ENCODE measurements at places on chromosomes 16 and 17. TPM values are rescaled to one million over a fixed set of nuclear protein-coding genes. Genes with fewer than 3 reads are reported as not detected.

GRCh38 chr16:84314373-84314772 is 19.7 kb downstream of the WFDC1 start:
- no peaks in the 10 kb centered on the region for H3K4me1 ChIP-seq
- no peak overlapping the region for H3K27ac ChIP-seq
- no peak overlapping the region for H3K4me3 ChIP-seq
- DNase-seq = no peak
- H3K36me3 ChIP-seq = no peaks in the 10 kb centered on the region

The GFAP gene
- not detected for total RNA-seq

DNA sequence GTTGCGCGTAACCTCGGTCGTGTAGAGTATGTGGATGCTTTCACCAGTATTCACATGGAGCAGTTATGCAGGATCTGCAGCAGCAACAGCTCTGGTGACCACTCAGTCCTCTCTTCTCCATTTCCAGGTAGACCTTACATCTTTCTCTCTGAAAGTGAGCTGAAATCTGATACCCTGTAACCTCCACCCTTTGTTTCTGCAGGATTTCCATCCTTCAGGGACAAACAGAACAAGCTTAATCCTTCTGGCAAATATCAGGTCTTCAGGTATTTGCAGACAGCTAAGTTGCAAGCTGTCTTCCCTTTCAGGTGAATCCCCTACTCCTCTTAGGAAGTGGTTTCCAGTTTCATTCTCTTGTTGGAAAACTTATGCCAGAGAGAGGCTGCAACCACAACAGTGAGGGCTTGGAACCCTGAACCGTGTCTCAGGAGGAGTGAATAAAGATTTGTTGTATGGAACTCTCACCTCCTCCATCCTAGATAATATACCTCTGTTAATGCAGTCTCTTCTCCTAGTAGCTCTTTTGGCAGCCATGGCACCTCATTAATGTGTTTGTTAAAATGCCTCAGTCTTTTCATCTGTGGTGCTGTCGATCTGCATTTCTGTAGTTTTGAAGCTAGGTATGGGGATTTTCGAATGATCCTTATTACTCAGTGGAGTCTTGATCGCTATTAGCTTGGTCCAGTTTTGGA is 172.5 kb downstream of the PRKCA start:
- no peaks in the 10 kb centered on the region for H3K4me1 ChIP-seq
- no peaks in the 10 kb centered on the region for H3K27me3 ChIP-seq
- H3K27ac ChIP-seq = no peak overlapping the region
- H3K4me3 ChIP-seq = no peak overlapping the region
- no peaks in the 10 kb centered on the region for H3K36me3 ChIP-seq

DNA sequence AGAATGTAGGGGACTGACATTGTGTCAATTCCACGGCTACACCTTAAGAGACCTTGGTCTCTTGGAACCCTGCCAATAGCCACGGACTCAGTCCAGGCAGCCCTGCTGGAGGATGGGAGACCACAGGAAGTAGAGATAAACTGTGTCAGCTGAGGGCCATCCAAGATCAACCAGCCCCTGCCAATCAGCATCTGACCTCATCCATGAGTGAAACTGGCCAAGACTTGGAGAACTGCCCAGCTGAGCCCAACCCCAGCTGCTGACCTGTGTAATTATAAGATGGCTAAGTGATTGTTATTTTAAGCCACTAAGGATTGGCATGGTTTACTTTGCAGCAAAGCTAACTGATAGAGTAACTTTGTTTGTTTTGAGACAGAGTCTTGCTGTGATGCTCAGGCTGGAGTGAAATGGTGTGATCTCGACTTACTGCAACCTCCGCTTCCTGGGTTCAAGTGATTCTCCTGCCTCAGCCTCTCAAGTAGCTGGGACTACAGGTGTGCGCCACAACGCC is 13.3 kb upstream of the YWHAE start:
- H3K36me3 ChIP-seq = no peaks in the 10 kb centered on the region
- H3K27me3 ChIP-seq = no peaks in the 10 kb centered on the region
- no peak overlapping the region for H3K27ac ChIP-seq
- peak; percentile 38 for DNase-seq

The ASGR1 gene
- 0.47 TPM for total RNA-seq

- no peaks in the 10 kb centered on the region for H3K36me3 ChIP-seq
- no peak for DNase-seq
- H3K4me3 ChIP-seq = no peak overlapping the region
- peaks cover 4% of the 10 kb centered on the region for H3K4me1 ChIP-seq
- no peaks in the 10 kb centered on the region for H3K27me3 ChIP-seq
Observed at GRCh38 chr16:68091380-68092261, 6.5 kb downstream of the NFATC3 start.

- no peak overlapping the region for H3K4me3 ChIP-seq
- no peak for DNase-seq
- H3K27ac ChIP-seq = no peak overlapping the region
- no peaks in the 10 kb centered on the region for H3K27me3 ChIP-seq
Observed at GRCh38 chr16:48105976-48106375, 49.8 kb downstream of the ABCC12 start.

GRCh38 chr17:78664476-78665386 is 87.5 kb upstream of the DNAH17 start:
- no peaks in the 10 kb centered on the region for H3K4me1 ChIP-seq
- DNase-seq = no peak
- no peak overlapping the region for H3K27ac ChIP-seq
- no peaks in the 10 kb centered on the region for H3K27me3 ChIP-seq

The LLGL1 gene
- 13.1 TPM for total RNA-seq

GRCh38 chr16:1121601-1122397 is 25.8 kb upstream of the C1QTNF8 start:
- H3K4me3 ChIP-seq = no peak overlapping the region
- no peaks in the 10 kb centered on the region for H3K4me1 ChIP-seq
- no peak overlapping the region for H3K27ac ChIP-seq
- DNase-seq = no peak
- no peaks in the 10 kb centered on the region for H3K27me3 ChIP-seq
- H3K36me3 ChIP-seq = no peaks in the 10 kb centered on the region

The RECQL5 gene
- total RNA-seq = 43.1 TPM

The WNT3 gene
- 1.0 TPM for total RNA-seq

GRCh38 chr17:47879028-47879585 is 16.9 kb upstream of the SP2 start:
- no peak for DNase-seq
- H3K4me1 ChIP-seq = peaks cover 7% of the 10 kb centered on the region
- H3K27ac ChIP-seq = no peak overlapping the region
- H3K27me3 ChIP-seq = no peaks in the 10 kb centered on the region
- H3K4me3 ChIP-seq = no peak overlapping the region

GRCh38 chr16:4515611-4516233 is 22.9 kb downstream of the CDIP1 start:
- H3K27ac ChIP-seq = peak overlapping the region; percentile 10
- no peak for DNase-seq
- no peaks in the 10 kb centered on the region for H3K27me3 ChIP-seq
- no peak overlapping the region for H3K4me3 ChIP-seq

GRCh38 chr17:2123375-2124251 is 68.7 kb downstream of the HIC1 start:
- no peaks in the 10 kb centered on the region for H3K36me3 ChIP-seq
- H3K4me3 ChIP-seq = no peak overlapping the region
- H3K27me3 ChIP-seq = no peaks in the 10 kb centered on the region
- peaks cover 5% of the 10 kb centered on the region for H3K4me1 ChIP-seq
- DNase-seq = peak; percentile 69

GRCh38 chr17:8365143-8365542 is 11.4 kb downstream of the KRABD2 start:
- H3K27ac ChIP-seq = no peak overlapping the region
- DNase-seq = no peak
- no peaks in the 10 kb centered on the region for H3K27me3 ChIP-seq
- H3K4me3 ChIP-seq = no peak overlapping the region
- H3K36me3 ChIP-seq = no peaks in the 10 kb centered on the region

The FBXL16 gene
- 2.2 TPM for total RNA-seq

The HSD3B7 gene
- 20.9 TPM for total RNA-seq

GRCh38 chr17:50365649-50366393 is 7.2 kb downstream of the MRPL27 start:
- H3K27ac ChIP-seq = no peak overlapping the region
- no peak for DNase-seq
- H3K4me1 ChIP-seq = peaks cover 5% of the 10 kb centered on the region
- H3K36me3 ChIP-seq = peaks cover 20% of the 10 kb centered on the region
- H3K27me3 ChIP-seq = no peaks in the 10 kb centered on the region
- H3K4me3 ChIP-seq = no peak overlapping the region

- peaks cover 7% of the 10 kb centered on the region for H3K4me1 ChIP-seq
- H3K4me3 ChIP-seq = no peak overlapping the region
Observed at GRCh38 chr17:27380551-27380950, 75.7 kb upstream of the KSR1 start.

The MC1R gene
- 1.6 TPM for total RNA-seq

- H3K36me3 ChIP-seq = no peaks in the 10 kb centered on the region
- H3K27ac ChIP-seq = no peak within 1 kb of the TSS
- no peak within 1 kb of the TSS for H3K4me3 ChIP-seq
- peaks cover 3% of the 10 kb centered on the region for H3K27me3 ChIP-seq
- peak; percentile 92 for DNase-seq
- H3K4me1 ChIP-seq = peaks cover 14% of the 10 kb centered on the region
Observed at GRCh38 chr17:4903051-4903818, at the start of gene CHRNE. Gene CHRNE, minus strand, starts transcription at chr17:4903098. Its CDS starts 35 bp downstream, at chr17:4903063.

DNA sequence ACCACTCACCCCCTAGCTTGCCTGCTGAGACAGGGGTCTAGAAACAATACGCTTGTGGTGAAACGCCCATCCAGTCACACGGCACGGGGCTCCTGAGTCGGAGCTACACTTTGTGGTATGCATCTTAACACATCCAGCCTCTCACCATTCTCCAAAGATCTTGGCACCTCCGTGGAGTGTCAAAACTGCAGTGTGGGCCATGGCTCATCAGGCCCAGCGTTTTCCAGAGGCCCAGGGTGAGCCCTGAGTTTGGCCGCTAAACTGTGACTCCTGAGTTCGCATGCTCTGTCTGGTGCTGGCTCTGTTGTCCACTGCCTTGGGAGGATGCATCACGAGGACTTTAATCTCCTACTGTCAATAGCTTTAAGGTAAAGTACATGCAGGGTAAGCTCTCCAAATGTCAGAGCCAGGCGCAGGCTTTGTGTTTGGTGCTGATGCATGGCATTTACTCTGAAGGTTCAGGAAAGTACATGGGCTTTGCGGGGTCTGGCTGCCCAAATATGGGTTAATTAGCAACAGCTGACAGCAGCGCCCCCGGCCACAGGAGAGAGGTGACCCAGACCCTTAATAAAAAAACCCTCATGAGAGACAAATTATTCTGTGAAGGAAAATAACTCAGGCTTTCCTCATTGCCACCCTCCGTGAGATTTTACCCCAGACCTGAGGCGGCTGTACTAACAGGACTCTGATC is 118.4 kb downstream of the CCDC182 start:
- no peak overlapping the region for H3K4me3 ChIP-seq
- H3K36me3 ChIP-seq = no peaks in the 10 kb centered on the region
- no peak for DNase-seq
- H3K27me3 ChIP-seq = no peaks in the 10 kb centered on the region
- H3K4me1 ChIP-seq = no peaks in the 10 kb centered on the region
- no peak overlapping the region for H3K27ac ChIP-seq

The UMOD gene
- total RNA-seq = not detected

DNA sequence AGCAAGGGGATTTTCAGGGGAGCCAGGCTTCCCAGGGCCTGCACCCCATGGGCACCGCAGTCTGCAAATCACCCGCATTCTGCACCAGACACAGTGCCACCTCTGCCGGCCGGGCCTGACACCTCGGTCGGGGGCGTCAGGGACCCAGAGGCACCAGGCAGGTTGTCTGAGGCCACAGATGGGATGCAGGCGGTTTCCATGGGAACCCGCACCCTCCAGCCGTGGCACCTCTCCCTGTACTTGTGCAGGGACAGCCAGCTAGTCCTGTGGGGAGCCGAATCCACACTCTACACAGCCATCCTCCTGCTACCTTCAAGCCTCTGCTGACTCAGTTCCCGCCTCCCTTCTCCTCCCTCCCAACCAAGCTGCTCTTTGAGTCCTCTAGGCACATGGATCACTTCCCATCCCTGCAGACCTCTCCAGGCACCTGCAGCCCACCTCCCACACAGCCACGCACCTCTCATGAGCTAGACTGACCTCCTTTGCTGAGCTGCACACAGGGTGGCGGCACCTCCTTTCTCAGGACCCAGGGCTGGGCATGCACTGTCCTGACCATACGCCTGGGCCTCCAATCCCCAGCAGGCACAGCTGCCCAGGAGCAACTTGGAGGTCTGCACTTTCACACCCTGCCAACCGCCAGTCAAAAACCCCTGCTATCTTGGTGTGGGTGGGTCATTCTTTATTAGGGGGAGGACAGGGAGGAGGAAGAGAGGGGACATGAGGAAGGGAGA is 119.5 kb downstream of the C16orf78 start:
- no peaks in the 10 kb centered on the region for H3K27me3 ChIP-seq
- no peak for DNase-seq
- H3K36me3 ChIP-seq = no peaks in the 10 kb centered on the region

DNA sequence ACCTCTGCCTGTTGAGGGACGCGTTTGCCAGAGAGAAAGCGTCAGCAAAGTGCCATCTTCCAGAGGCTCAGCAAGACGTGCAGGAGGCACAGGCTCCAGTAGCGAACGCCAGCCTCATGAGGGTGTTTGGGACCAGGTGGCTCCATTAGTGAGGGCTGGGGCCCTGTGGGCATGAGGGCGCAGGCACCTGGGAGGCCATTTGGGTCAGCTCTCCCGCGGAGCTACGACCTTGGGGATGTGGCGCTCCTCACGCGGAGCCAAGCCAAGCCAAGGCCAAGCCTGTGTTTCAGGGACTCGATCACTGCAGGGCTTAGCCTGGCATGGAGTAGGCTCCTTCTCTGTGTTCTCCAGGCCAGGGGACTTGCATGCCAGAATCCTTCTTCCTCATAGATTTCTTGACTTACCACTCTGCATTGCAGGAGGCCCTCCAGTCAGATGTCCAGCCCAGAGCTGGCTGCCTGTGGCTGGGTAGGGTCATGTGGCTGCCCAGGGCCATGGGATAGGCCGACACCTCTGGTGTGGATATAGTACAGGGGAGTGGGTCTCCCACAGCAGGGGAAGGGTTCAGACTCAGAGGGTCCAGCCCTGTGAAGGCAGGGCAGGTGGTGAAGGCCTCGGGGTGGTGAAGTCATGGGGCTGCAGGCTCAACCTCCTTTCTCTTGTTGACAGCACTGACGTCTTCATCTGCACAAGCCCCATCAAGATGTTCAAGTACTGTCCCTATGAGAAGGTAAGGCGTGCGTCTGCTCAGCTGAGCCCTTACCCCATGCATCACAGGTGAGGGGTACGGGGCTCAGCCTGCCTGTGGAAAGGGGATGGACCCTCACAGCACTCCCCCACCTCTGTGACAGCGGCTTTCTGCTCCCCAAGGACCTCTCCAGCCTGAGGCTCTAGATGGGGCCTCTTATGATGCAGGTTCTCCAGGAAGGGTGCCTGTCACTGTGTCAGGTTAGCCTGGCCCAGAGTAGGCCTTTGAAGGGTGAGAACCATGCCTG is 19.6 kb downstream of the NT5M start:
- no peaks in the 10 kb centered on the region for H3K4me1 ChIP-seq
- no peaks in the 10 kb centered on the region for H3K36me3 ChIP-seq
- H3K27ac ChIP-seq = no peak overlapping the region
- no peaks in the 10 kb centered on the region for H3K27me3 ChIP-seq

The CBLN1 gene
- 0.45 TPM for total RNA-seq
